Ovary (tissue), 10 donors: ENCODE measurements at places on chromosomes 2 and 18. TPM values are rescaled to one million over a fixed set of nuclear protein-coding genes. Genes with fewer than 3 reads are reported as not detected.

IL36B gene
- not detected for total RNA-seq

- DNase-seq: no peak
- no peaks in the 10 kb centered on the region for H3K36me3 ChIP-seq
- H3K4me1 ChIP-seq: peaks cover 12% of the 10 kb centered on the region
- H3K27me3 ChIP-seq: no peaks in the 10 kb centered on the region
- no peak overlapping the region for H3K4me3 ChIP-seq
Observed at GRCh38 chr2:226773291-226773690, 26.3 kb downstream of the IRS1 start.

DNA sequence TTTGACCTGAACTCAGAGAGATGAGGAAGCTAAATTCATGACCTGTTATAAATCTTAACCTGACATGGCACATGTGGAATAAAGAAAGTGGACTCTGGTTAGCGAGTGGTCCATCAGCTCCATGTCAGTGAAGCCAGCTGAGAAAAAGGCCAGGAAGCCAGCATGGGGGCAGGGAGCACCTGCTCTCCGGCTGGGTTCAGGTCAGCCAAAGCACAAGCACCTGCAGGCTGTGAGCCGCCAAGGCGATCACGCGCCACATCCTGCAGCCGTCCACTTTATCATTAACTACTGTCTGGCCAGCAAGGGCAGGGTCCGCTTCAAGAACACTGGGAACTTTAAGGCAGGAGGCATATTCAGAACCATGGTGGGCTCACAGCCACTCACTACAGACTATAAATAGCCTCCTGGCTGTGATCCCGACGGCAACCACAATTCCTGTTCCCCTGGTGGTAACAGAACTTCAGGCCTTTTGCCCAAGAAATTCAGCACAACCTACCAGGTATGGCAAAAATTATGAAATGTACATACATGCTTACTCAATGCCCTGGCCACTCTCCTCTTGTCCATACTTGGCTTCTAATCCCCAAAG lies 35.5 kb downstream of the ACVR1 start:
- H3K27ac ChIP-seq: no peak overlapping the region
- DNase-seq: peak; percentile 59
- no peaks in the 10 kb centered on the region for H3K27me3 ChIP-seq
- H3K36me3 ChIP-seq: no peaks in the 10 kb centered on the region

DNA sequence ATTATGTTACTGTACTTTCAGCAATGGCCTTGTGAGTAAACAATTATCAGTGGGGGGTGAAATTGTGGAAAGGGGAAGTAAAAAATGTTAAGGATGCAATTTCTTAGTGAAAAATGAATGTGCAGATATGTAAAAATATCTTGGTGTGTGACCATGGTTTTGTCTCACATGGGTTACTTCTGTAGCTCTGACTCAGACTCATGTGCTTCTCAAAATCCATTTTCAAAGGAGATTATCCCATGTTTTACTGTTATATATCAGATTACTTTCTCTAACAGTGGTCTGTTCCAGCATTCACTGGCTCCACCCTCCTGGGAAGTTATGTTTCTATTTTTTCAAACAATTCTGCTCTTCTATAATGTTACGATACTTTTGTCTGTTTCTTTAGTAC lies 298.2 kb upstream of the COL3A1 start:
- H3K36me3 ChIP-seq: no peaks in the 10 kb centered on the region
- no peaks in the 10 kb centered on the region for H3K27me3 ChIP-seq
- no peak for DNase-seq
- no peaks in the 10 kb centered on the region for H3K4me1 ChIP-seq

GRCh38 chr18:62187543-62188510 lies 772 bp downstream of the RELCH start:
- H3K27me3 ChIP-seq: no peaks in the 10 kb centered on the region
- peak; percentile 17 for DNase-seq
- H3K4me3 ChIP-seq: peak overlapping the region; percentile 70
- peaks cover 7% of the 10 kb centered on the region for H3K4me1 ChIP-seq
- H3K36me3 ChIP-seq: no peaks in the 10 kb centered on the region

OTOF gene
- total RNA-seq: 0.17 TPM

DNA sequence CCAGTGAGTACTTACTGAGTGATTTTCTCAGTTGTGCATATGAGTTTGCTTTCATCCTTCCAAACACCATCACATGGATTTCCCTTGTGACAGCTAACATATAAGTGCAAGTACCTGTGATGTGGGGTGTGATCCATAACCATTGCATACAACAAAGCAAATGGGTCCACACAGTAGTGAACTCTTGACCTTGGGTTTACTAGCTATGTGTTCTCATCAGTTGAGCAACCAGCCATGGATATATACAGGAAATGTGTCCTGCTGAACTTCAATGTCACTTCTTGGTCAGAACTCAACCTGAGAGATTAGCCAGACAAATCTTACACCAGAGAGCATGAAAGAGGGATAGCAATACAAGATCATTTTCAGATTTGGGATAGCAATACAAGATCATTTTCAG lies 420.9 kb upstream of the KCNH7 start:
- no peak overlapping the region for H3K4me3 ChIP-seq
- no peaks in the 10 kb centered on the region for H3K36me3 ChIP-seq
- no peak overlapping the region for H3K27ac ChIP-seq
- DNase-seq: no peak

DNA sequence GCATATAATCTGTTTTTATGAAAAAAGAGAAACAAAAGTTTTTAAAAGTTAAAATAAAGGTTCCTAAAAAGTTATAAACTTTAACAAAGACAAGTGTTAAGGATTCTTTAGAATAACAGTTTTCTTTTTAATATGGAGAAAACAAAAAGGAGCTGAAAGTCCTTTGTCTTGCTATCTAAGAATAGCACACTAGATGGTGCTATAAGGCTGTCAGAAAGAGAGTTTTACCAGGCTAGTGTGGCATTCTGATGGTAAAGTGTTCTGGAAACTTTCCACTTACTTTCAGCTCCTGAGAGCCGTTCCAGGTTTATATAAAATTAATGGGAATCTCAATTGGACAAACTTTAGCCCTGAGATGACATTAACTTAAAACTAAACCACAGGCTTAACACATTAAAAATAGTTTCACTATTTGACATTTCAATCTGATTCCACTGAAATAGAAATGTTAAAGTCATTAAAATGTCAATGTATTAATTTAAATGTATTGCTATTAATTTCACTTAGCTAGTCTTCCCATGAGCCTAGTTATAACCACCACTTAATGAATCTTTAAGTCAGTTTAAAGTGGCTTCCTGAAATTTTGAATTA lies 3.7 kb downstream of the FBXO48 start:
- DNase-seq: no peak
- no peak overlapping the region for H3K4me3 ChIP-seq
- peaks cover 2% of the 10 kb centered on the region for H3K4me1 ChIP-seq
- H3K27me3 ChIP-seq: no peaks in the 10 kb centered on the region

DNA sequence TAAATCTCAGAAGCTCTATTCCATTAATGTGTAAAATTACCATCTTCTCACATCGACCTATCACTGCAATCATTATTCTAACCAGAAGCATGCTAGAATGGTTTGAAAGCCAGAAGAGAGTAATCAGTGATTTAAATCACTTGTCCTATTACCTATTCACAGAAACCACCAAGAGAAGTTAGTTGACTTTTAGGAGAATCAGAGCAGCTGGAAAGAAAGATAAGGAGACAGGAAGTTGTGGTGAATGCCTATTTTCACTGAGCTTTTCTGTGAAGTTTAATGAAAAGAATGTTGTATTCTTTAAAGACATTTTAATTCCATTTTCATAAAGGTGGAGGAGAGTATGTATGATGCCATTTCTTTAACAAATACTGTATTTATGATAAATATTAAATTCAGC lies 352.6 kb upstream of the CRIM1 start:
- no peaks in the 10 kb centered on the region for H3K27me3 ChIP-seq
- H3K4me1 ChIP-seq: no peaks in the 10 kb centered on the region
- DNase-seq: no peak

DNA sequence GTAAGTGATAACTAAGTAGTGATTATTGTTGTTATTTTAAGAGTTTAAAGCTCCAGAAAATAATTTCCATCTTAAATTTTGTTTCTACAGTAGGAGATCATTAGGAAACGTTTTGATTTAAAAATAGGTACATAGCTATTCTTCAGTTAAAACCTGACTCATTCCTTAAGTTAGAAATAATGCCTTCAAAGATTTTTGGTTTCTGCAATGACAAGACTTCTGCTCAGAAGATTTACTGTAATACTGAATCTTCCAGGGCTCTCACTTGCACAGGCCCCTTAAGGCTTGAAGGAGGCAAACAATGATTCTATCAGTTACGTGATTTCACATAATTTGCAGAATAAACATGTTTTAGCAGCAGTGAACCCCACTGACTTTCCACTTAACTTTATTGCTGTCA lies 333.7 kb downstream of the RAD51AP2 start:
- H3K4me1 ChIP-seq: no peaks in the 10 kb centered on the region
- peaks cover 2% of the 10 kb centered on the region for H3K27me3 ChIP-seq
- no peaks in the 10 kb centered on the region for H3K36me3 ChIP-seq
- DNase-seq: no peak
- no peak overlapping the region for H3K4me3 ChIP-seq

DNA sequence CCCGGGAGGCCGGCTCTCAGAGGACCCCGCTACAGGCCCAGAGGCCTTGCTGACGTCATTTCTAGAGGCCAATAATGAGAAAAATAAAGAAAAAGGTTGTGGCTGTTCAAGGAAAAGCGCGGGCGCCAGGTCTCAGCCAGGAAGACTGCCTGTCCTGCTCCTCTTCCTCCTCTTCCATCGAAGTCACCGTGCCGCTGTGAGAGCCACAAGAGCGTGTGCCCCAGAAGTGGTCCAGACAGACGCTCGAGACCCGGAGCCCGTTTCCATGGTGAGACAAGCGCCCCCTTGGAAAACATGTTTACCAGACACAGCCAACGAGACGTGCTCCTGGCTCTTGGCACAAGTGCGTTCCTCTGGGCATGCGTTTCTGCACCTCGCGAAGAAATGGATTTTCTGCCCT lies 210.5 kb downstream of the HDAC4 start:
- peaks cover 2% of the 10 kb centered on the region for H3K4me1 ChIP-seq
- DNase-seq: no peak
- no peak overlapping the region for H3K4me3 ChIP-seq
- no peaks in the 10 kb centered on the region for H3K27me3 ChIP-seq
- no peaks in the 10 kb centered on the region for H3K36me3 ChIP-seq
- H3K27ac ChIP-seq: no peak overlapping the region

DNA sequence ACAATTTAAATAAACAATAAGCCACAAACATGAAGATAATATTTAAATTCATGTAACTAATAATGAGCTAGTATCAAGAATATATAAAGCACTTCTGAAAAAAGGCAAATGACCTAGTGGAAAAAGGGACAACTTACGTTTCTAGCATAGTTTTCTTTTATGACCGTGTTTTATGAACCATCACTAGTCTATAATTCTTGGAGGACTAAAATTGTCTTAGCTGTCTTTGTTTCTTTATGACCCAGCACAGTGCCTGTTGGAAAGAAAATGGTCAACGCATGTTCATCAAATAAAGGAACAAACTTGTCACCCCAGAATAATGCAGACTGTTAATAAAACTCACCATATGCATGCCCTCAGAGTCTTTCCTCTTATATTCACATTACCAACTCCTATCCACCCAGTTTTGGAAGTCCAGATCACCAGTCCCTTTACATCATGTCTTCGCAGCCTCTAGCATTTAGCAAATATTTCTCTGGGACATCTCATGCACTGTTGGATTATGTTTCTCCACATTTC lies 57.4 kb upstream of the GRB14 start:
- DNase-seq: no peak
- no peaks in the 10 kb centered on the region for H3K4me1 ChIP-seq
- no peaks in the 10 kb centered on the region for H3K27me3 ChIP-seq
- H3K4me3 ChIP-seq: no peak overlapping the region

SNORC gene
- total RNA-seq: 1.1 TPM

DNA sequence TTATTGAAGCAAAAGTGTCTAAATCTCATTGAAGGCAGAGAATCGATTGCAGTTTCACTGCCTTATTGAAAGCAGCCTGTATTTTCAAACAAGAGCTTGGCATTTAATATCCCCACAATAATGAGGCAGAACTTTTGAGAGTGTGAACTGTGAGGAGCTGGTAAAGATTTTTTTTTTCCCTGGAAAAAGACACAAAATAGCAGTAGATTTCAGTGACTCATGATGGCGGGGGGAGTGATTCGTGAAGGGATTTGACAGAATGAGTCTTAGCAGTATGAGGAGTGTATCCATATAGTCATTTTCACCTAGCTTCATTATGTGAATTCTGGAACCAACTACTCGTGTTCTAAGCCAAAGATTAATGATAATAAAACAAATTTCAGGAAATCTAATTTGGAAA lies 242.9 kb downstream of the ARL6IP6 start:
- no peaks in the 10 kb centered on the region for H3K4me1 ChIP-seq
- H3K36me3 ChIP-seq: no peaks in the 10 kb centered on the region
- DNase-seq: no peak
- no peak overlapping the region for H3K4me3 ChIP-seq

DNA sequence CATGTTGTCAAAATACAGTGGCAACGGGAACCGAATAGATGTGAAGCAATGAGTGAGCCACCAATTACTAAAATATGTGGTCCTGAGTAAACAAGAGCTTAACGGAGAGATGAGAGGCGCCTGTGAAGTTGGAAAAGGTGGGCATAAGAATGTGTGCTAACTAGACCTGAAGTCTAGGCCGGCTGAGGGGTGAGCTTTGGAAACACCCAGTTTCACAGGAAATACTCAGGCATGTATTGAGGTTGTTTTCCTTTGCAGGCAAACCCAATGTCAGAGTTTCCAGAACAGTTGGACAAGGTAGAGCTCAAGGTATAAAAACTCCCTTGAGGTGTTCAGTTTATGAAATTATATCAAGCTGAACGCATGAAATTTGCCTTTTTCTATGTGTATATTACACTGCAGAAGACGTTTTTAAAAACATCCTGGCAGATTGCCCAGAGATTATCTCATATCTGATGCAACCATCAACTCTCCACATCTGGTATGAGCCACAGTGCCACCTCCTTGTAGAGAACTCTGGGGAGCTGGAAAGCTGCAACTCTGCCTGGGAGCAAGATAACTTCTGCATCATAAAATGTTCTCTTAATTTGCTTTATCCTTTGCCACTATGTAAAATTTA lies 3.9 kb upstream of the WDSUB1 start:
- no peak for DNase-seq
- H3K27me3 ChIP-seq: no peaks in the 10 kb centered on the region
- H3K4me3 ChIP-seq: no peak overlapping the region
- no peak overlapping the region for H3K27ac ChIP-seq
- H3K4me1 ChIP-seq: peaks cover 3% of the 10 kb centered on the region

FBXO15 gene
- 0.48 TPM for total RNA-seq

DNA sequence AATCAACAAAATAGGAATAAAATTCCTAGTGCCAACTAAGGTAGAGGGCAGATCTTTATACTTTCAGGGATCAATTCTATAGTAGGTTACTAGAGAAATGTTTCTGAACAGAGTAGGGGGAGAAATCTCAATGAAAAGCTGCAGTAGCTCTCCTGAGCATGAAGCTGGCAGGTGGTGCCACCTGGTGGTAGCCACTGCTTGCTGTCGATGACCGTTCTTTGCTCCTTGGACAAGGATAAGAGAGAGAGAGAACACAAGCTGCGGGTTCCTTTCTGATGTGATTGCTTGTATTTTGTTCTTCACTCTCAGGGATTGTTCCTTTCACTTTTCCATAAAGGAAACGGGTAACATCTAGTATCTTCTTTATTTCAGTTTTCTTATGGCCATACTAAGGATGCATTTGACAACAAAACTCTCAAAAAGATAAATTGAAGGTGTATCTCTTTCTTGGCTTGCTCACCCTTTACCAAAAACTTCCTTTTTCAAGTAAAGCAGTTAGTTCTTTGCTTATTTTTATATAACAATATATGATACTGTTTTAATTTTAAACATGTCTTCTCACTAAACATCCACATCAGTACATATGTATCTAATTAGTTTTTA lies 18.6 kb upstream of the MRPL19 start:
- H3K4me3 ChIP-seq: no peak overlapping the region
- H3K27ac ChIP-seq: no peak overlapping the region
- no peaks in the 10 kb centered on the region for H3K36me3 ChIP-seq
- no peaks in the 10 kb centered on the region for H3K4me1 ChIP-seq
